ENCODE measurements at places on chromosomes 4 and X.

DNA sequence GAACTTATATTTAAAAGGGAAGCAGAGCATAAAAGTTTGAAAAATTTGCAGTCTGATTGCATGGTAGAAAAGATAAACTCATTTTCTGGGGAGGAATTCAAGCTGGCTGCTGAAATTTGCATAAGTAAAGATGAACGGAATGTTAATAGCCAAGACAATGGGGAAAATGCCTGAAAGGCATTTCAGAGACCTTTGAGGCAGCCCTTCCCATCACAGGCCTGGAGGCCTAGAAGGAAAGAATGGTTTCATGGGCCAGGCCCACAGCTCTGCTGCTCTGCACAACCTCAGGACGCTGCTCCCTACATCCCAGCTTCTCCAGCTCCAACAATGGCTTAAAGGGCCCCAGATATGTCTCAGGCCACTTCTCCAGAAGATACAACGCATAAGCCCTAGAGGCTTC lies 46.9 kb upstream of the INPP4B start:
- no peak for DNase-seq

- DNase-seq, result no peak
Measured at GRCh38 chr4:165922747-165923146, 49.7 kb downstream of the TLL1 start.

DNA sequence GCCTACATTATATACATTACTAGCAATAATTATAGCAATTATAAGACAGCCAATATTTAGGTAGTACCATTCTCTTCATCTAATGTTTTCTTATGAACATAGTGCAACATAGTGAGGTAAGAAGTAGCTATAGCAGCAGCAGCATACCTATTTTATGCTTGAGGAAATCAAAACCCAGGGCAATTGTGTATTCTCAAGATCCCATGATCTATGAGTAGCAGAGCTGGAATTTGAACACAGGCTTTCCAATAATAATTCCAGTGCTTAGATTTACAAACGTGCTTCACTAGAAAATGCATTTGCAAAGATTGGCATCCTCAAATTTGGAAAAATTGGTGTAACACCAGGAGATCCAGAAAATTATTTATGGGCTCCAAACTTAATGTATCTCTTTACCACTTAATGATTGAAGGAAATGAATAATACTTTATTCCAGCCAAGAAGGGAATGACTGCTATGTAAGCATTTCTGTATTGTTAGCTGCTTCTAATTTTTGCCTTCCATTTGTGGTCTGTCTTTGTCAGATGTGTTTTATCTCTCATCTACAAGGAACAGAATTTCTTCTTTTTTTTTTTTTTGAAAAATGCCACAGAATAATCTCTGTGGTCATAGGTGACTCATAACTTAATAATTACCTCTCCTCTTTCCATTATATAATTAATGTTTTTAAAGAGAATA lies 451.1 kb downstream of the ARAP2 start:
- DNase-seq, result no peak

GRCh38 chrX:4182408-4182806 lies 469.0 kb upstream of the PRKX start:
- no peak for DNase-seq

GRCh38 chr4:8870647-8871416 lies 807 bp downstream of the HMX1 start:
- DNase-seq, result no peak

DNA sequence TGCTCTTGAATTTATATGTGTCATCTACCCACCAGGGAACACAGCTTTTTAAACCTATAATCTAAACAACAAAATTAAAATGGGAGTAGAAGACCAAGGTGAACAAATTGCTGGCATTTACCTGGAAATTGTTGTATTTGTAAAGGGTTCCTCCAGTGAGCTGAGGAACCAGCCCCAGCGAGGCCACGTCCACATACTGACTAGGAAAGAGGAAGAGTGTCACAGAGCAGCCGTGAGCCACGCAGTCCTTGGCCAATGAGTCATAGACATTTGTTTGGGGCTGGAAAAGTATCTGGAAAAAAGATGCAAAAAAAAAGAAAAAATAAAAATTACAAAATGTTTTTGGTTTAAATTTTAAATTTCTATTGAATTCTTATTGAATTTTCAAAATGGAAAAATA lies 58.7 kb downstream of the METTL14 start:
- peak; percentile 82 for DNase-seq

DNA sequence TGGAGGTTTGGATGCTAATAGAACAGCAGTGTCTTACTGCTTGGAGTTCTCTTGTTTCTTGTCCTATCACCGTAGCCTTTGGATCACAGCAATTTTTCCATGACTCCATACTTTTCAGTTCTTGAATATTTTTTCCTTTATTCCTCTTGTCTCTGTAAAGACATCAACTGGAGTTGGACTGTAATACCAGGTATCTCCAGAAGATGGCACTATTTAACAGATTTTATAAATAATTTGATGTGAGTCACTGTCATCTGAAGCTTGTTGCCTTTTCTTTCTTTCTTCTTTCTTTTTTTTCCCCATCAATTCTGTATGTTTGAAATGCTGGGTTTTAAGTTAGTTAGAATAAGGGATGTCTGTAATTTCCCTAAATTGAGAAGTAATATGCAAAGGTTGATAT lies 24.1 kb downstream of the HPRT1 start:
- peak; percentile 45 for DNase-seq

- no peak for DNase-seq
Measured at GRCh38 chr4:26379837-26380236, 59.0 kb downstream of the RBPJ start.

DNA sequence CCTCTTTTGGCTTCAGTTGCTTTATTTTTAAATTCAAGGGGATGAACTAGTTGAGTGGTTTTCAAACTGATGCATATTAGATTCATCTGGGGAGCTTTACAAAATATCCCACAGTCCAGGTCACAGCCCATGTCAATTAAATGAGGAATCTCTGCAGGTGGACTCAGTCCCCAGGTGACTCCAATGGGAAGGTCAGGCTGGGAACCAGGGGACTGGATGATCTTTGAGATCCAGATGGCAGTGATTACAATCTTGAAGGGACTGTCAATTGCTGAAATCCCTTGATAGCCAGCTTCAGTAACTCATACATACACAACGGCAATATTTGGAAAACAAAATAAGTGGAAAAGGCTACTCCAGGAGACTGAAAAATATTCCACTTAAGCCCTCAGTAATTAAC lies 7.0 kb downstream of the ADH1B start:
- no peak for DNase-seq

DNA sequence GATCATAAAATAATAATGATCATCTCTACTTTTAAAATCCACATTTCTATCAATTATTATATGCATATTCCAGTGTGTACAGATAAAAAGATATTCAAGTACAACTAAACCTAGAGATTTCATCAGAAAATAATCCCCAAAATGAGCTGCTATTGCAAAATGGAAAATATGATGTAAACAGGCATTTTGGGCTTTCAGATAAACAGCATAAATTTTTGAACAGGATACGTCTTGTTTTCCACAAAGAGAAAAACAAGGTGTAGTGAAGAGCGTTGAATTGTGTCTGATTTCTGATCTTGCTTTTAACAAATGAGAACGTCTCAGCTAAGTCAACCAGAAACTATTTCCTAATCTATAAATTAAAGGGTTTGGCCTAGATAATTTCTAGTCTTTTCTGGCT lies 349.6 kb upstream of the FTHL17 start:
- DNase-seq, result no peak

GRCh38 chrX:40120838-40121580 lies 23.3 kb upstream of the BCOR start:
- DNase-seq, result no peak

DNA sequence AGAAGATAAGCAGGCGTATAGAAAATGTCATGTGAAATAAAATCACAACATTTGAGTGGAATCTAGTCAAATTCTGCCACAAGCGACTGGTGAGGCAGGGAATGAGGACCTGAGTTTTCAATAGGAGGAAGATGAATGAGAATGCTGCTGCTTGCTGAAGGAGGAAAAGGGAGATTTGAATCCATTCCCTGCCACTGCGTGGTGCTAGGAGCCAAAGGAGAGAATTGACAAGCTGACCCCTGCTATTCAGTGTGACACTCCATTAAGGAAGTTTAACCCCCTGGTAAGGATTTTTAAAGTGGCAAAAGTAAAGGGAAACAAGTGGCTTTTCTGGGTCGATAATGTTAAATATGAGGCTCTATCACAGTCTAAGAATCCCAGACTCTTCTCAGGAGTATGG lies 314.0 kb downstream of the NAF1 start:
- DNase-seq, result no peak

- DNase-seq, result no peak
Measured at GRCh38 chr4:2378898-2379297, 39.5 kb downstream of the ZFYVE28 start.

Measured in GM23248 (cell line).